ENCODE measurements at places on chromosomes 7 and 10.

DNA sequence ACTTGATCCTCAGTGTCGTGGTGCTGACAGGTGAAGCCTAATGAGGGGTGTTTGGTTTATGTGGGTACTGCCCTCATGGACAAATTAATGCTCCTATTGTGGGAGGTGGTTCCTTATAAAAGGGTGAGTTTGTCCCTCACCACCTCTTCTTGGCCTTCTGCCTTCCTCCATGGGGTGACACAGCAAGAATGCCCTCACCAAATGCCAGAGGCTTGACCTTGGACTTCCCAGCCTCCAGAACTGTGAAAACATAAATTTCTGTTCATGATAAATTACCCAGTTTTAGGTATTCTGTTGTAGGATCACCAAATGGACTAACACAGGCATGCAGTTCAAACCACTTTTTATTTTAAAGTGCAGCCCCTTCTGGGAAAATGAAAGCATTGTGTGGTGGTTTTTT lies 39.4 kb downstream of the BAMBI start:
- DNase-seq, result no peak

- DNase-seq, result no peak
Measured at GRCh38 chr7:55019191-55019690, 424 bp downstream of the EGFR start.

GRCh38 chr7:141630621-141631020 lies 71.3 kb downstream of the DENND11 start:
- DNase-seq, result no peak

DNA sequence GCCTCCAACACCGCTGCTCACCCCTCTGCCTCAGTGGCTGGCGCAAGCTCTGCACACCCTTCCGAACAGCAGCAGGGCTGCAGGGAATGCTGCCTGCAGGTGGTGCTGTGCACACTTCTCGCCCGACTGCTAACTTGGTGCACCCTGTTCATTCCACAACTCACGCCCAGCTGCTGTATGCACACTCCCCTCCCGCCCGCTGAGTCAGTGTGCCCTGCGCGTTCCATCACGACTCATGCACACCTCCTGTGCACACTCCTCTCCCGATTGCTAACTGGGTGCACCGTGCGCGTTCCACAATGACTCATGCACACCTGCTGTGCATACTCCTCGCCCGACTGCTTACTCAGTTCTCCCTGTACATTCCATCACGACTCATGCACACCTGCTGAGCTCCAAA lies 21.5 kb downstream of the ADARB2 start:
- no peak for DNase-seq

DNA sequence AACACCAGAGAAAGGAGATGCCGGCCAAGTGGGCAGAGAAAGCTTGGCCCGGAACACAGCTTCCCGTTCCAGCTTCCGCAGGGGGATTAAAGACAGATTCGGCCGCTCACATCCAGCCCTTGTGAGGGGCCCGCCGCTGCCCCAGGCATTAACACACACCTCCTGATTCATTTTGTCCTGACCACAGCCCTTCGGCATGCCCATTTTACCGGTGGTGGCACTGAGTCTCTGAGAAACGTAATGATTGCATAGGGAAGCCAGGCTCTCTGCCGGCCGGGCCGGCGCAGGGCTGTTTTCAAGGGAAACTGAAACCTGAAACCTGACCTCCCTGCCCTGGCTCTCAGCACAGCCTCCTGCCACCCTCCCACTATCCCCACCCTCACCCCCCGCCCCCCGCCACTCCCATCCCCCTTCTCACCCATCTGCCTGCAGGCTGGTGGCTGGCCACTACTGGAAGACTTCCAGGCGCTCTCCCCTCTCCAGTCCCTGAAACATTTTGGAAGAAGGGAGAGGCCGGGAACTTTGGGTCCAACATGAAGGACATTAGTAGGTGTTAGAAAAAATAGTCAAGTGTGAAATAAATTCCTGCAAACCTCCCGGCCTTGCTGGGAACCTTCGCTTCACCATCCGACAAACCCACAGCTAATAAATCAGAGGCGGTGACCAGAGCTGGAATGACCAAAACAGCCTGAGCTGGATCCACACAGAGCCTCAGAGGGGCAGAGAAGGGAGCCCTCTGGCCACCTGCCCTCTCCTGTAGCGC lies 83.5 kb upstream of the CUX1 start:
- DNase-seq, result no peak

DNA sequence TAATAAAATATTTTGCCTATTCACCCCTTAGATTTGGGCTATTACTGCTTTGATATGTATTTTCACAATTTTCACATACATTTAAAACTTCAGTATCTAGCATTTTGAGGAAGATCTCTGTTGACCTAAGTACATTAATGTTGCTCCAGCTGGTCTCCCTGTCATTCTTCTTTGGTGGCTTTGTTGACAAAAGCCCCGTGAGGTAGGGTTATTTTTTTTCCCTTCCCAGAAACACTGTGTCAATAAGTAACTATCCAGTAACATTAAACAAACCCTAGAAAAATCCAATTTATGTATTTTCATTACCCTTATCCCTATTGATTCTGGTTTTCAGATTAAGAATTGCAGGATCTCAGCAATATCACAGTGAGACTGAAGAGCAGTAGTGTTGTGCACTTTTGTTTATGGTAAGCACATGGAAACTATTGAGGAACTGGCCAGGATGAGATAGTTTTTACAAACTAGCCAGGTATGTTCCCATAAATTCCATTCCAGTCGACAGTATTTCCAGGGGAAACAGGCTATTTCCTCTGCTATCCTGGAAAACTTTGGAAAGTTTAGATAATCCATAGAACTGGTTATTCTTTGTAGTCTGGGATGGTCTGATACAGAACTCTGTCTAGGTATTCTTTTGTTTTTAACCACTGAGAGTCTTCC lies 198.2 kb downstream of the PON1 start:
- DNase-seq, result no peak

DNA sequence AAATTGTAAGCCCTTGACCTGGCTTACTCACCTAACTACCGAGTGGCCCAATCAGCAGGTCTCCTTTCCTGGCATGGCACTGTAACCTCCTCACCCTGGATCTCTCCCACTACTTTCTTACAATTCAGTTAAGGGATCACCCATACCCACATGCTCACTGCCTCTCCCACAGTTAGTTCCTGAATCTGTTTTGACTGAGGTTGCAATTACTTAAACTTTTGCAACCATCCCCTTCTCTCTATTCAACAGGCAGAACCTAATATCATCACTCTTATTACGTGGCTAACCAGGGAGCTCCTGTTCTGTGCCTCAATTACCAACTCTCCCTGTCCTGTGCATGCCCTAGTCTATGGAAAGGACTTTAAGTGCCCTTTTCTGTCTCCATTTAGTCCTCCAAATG lies 84.2 kb upstream of the IKZF1 start:
- no peak for DNase-seq

- DNase-seq, result no peak
Measured at GRCh38 chr7:103718482-103719061, 270.9 kb downstream of the RELN start.

GRCh38 chr10:1149793-1150637 lies 93.8 kb downstream of the WDR37 start:
- no peak for DNase-seq

GRCh38 chr7:151035026-151035717 lies 6.9 kb downstream of the ABCB8 start:
- no peak for DNase-seq

GRCh38 chr10:85026878-85027467 lies 698.6 kb downstream of the CCSER2 start:
- no peak for DNase-seq

DNA sequence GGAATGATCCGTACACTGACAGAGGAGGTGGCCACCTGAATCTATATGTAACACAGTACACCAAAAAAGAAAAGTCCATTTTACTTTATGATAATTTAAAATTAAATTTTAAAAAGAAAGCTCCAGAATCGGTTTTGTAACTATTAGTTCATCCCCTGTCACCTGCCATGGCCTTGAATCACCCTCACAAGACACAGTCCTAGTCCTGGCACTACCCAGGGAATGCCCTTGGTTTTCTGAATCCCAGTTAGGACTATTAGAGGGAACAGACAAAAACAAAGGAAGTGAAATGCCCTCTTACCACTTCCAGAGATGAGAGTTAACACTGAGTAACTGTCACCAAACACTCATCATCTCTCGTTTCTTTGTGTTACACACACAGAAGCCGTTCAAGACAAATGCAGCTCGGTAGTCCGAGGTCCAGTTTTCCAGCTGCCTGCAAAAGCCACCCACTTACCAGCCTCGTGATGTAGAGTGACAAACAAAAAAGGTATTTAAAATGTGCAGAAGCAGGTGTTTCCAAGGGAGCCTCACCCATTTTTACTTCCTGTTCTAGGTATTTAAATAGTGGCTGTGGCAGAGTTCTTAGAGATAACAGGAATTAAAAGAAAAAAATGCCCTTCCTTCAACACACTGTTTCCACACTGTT lies 6.1 kb downstream of the PTPRN2 start:
- peak; percentile 19 for DNase-seq

DNA sequence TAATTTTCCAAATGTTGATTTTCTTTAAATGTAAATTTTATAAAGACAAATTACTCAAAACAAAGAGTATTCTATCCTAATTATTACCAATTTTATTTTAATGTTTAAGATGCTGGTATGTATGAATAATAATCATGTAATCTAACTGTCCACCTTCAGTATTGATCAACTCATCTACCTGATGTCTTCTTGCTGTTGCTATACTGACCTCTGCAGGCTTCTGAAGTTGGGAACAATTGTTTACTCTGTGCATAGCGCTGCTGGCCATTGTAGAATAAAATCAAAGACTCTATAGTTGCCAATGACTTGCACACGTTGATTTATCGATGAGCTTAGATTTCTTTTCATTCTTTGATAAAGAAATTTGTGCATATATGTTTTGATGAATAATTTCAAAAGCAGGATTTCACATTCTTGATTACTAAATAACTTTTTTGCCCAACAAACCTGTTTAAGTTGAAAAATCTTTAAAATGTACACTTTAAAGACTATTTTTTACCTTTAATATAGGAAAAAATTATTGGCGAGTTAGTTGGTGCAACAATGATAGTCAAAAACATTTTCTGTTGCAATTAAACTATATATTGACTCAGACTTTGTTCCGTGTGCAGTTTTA lies 282.3 kb downstream of the TFEC start:
- DNase-seq, result no peak

DNA sequence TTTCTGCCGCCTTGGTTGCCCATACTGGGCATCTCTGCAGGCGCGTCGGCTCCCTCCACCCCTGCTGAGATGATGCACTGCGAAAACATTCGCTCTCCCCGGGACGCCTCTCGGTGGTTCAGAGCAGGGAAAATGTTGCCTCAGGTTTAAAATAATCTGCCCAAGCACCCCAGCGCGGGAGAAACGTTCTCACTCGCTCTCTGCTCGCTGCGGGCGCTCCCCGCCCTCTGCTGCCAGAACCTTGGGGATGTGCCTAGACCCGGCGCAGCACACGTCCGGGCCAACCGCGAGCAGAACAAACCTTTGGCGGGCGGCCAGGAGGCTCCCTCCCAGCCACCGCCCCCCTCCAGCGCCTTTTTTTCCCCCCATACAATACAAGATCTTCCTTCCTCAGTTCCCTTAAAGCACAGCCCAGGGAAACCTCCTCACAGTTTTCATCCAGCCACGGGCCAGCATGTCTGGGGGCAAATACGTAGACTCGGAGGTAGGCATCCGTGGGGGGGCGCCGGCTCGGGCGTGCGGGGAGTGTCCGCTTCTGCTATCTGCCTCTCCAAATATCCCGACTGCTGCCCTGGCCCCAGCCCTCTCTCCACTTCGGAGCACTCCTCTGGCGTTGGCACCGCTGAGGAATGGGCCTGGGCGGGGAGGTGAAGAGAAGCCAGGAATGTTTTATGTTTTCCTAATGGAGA lies at the start of gene CAV1:
CAV1 (plus strand) TSS at position 428 of the 689 bp plus-strand sequence; CDS start at position 455, 27 bp downstream.
- peak; percentile 92 for DNase-seq

- no peak for DNase-seq
Measured at GRCh38 chr7:124924906-124925305, 4.7 kb downstream of the POT1 start.

DNA sequence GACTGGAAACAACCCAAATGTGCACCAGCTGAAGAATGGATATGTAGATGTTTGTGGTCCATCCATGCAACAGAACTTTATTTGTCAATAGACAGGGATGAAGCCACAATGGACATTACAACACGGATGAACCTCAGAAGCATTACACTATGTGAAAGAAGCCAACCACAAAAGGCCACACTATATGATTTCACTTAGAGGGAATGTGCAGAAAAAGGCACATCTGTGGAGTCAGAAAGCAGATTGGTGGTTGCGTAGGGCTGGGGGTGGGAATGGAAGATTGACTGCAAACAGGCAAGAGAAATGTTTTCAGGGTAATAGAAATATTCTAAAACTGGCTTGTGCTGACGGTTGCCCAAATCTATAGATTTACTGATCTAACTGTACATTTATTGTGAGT lies 34.3 kb upstream of the WASHC2A start:
- no peak for DNase-seq

GRCh38 chr7:96562966-96563365 lies 146.7 kb downstream of the SEM1 start:
- no peak for DNase-seq

DNA sequence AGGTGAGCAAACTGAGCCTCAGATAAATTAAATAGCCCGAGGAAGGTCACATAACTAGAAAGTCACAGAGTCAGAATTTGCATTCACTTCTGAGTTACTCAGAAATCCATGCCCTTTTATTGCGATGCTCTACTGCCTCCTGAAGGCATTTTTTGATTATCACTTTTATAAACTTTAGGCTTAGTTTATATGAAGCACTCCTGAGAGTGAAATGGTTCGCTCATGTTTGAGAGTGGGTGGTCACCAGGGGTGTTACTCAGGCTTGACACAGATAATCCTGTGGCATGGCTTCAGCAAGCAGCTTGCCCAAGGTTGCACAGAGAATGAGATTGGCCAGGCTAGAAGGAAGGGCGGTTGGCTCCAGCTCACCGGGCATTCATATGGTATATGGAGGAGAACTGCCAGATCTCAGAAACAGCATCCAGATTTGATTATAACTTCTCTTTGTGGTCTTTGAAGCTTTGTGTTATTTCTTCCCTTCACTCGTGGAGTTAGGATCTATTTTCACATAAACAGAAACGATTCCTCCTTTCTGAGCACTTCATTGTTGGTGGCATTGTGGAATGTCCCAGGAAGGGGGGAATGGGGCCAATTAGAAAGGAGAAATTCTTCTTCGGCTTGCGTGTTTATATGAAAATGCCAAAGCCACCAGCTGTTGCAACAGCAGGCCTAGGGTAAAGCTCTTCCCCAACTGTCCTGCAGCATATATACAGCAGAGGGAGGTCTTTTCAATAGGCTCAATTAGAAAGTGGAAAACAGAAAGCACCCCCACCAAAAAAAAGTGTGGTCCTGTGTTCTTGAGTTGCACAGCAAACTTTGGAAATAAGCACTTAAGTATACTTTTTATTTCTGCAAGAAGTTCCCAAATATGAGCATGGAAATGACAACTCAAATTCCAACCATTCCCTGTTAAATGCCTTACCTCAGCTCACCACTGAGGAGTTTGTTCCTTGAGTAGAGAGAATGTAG lies 628.8 kb downstream of the SUGCT start:
- no peak for DNase-seq

GRCh38 chr10:125156739-125157480 lies 3.5 kb downstream of the CTBP2 start:
- peak; percentile 9 for DNase-seq

DNA sequence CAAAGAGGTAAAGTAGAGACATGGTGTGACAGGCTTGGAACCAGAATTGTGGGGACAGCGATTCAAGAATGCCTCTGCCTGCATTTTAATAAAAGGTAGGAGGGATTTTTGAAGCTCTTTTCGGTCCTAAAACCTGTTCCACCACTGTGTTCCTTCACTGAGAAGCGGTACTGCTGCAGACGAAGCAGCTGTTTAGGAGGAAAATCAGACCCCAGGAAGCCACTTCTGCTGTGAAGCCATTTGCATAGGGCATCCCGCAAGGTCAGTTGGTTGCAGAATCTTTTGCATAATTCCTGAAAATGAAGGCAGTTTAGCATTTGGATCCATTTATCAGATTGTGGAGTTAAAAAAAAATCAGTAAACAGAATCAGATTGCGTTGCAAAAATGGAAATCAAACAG lies 183.3 kb upstream of the PRKCQ start:
- no peak for DNase-seq
